ENCODE measurements at places on chromosomes 4 and X. TPM values are rescaled to one million over a fixed set of nuclear protein-coding genes. Genes with fewer than 3 reads are reported as not detected.
A peak's percentile ranks its signal among the peaks of the same experiment; 100 is the strongest.

The ASB12 gene
- total RNA-seq: 1.9 TPM

- DNase-seq: peak; percentile 92
Measured at GRCh38 chr4:133865612-133866327, 335.8 kb downstream of the PABPC4L start.

DNA sequence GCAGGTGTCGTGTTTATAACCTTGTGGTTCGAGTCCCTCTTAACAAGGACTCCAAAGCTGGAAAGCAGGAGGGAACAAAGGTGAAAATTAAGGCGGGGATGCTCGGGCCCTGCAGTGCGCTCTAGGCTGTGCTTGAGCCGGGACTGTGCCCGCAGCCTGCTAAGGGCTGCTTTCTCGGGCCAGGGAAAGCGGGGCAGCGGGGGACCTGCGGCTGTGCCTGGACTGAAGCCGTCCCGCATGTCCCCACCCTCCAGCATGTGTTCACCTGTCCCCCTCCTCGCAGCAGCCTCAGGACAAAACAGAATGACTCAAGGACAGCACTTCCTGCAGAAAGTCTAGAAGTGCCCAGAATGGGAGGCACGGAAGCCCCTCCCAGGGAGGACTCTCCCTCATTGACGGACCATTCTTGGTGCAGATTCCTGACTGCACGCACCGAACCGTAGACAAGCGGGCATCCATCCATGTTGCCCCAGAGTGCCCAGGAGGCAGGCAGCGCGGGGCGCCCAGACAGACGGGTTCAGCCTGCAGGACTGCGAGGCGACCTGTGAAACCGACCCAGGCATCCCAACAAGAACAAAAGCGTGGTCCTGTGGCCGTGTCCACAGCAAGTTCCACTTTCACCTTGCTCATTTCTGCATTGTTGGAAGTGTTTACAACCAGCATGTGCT lies 342.9 kb downstream of the MAGEB5 start:
- DNase-seq: no peak

DNA sequence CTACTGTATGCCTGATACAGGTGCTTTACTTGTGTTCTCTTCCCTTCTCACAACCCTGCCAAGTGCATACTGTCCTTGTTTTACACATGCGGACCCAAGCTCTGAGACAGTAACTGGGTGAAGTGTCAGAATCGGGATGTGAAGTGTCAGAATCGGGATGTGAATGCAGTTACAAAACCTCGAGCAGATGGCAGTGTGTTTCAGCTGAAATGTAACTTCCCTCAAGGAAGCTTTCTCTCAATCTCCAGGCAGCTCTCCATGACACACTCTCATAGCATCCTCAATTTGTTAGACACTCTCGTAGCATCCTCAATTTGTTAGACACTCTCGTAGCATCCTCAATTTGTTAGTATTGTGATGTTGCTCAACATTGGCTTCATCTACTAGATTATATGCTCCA lies 1.1 kb upstream of the HPSE start:
- no peak for DNase-seq

- DNase-seq: no peak
Measured at GRCh38 chr4:137417676-137418075, 114.6 kb downstream of the PCDH18 start.

The USP17L26 gene
- not detected for total RNA-seq

DNA sequence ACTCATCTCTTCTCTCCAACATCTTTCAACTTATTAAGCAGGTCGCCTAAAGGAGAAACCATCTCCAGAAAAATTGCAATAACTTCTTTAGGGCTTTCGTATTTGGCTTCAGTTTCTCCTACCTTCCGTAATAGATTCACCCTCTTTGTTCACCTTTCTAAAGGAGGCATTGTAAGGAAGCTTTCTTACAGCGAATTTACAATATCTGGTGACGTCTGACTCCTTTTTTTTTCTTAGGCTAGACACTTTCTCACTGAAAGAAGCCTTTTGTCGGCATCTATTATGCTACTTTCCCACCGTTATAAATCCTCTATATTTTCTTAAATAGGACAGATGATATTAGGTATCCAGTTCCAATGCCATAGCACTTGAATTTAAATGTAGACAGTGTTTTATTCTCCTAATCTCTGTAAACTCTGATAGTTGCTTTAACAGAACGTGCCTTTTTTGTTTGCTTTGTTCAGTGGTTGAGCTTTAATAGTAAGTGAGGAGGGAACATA lies 302.4 kb downstream of the IL1RAPL1 start:
- no peak for DNase-seq

- no peak for DNase-seq
Measured at GRCh38 chr4:23881052-23881501, 8.8 kb downstream of the PPARGC1A start.

The MSX1 gene
- total RNA-seq: 14.0 TPM

- DNase-seq: no peak
Measured at GRCh38 chr4:164081801-164082200, 587.3 kb downstream of the TMA16 start.

The KLHL13 gene
- total RNA-seq: 40.2 TPM

DNA sequence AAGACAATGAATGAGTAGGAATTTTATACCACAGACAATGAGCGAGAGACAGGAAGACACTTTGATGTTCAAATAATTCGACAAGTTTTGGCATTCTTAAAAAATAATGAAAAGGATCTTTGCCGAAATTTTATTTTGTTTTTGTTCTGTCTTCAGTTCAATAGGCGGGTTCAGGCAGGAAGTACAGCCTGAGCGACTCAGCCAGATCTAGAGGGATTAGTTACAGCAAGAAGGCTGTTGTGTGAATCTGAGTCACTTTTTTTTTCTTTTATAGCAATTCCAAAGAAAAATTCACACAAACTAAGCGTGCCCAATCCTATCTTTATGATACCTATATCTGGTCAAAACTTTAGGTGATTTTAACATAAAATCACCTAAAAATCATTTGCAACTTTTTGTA lies 505.4 kb upstream of the FAM241A start:
- DNase-seq: peak; percentile 83

GRCh38 chr4:158597879-158598596 lies 73.6 kb downstream of the C4orf46 start:
- DNase-seq: no peak

DNA sequence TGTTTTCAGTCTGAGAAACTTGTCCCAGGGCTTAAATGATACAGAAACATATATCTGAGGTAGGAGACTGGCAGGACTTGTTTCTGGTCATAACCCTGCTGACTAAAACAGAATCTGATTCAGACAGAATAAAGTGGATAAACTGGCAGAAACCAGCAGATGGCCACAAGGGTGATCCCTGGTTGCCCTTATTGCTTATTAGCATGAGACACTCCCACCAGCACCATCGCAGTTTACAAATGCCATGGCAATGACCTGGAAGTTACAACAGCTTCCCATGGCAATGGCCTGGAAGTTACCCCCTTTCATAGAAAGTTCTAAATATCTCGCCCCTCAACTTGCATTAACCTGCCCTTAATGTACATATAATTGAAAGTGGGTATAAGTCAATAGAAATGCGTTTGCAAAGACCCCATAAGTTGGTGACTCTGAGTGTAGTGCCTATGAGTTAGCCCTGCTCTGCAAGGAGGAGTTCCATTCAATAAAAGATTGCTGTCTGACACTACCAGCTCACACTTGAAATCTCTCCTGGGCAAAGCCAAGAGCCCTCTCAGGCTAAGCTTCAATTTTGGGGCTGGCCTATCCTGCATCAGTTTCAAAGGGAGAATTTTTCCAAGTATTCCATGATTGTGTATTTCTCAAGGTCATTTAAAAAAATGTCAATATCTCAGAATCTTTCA lies 52.9 kb upstream of the PAGE5 start:
- no peak for DNase-seq

DNA sequence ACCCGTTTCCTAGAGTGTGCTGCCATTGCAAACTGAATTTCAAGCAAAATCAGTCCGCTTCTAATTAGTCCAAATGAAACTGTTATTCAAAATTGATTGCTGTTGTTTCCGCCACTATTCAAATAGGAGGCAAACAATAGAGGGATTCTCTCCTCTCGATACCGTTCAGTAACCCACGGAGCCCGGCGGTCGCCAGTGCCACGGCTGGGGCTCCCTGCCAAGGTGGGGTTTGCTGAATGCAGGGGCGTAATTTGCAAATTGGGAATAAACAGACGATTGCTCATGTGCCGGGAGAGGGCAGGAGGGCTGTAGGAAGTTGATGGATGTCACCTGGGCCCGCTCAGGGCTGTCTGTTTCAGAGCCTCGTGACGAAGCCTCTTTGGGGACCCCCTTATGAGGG lies 8.8 kb downstream of the ADRA2C start:
- DNase-seq: no peak

DNA sequence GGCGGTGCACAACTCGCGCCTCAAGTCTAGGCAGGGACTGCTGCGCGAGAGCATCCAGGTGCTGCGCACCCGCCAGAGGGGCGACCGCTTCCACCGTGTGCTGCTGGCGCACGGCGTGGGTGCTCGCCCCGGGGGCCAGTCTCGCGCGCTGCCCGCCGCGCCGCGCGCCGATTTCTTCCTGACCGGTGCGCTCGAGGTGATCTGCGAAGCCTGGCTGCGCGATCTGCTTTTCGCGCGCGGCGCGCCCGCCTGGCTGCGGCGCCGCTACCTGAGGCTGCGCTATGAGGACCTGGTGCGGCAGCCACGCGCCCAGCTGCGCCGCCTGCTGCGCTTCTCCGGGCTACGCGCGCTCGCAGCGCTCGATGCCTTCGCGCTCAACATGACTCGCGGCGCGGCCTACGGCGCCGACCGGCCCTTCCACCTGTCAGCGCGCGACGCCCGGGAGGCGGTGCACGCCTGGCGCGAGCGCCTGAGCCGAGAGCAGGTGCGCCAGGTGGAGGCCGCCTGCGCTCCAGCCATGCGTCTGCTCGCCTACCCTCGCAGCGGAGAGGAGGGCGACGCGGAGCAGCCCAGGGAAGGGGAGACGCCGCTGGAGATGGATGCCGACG lies 1.3 kb downstream of the CHST7 start:
- no peak for DNase-seq

The GNL3L gene
- total RNA-seq: 16.6 TPM

GRCh38 chrX:119687661-119688413 lies 5.1 kb downstream of the SEPTIN6 start:
- no peak for DNase-seq

- no peak for DNase-seq
Measured at GRCh38 chrX:148552775-148553174, 52.4 kb downstream of the AFF2 start.

DNA sequence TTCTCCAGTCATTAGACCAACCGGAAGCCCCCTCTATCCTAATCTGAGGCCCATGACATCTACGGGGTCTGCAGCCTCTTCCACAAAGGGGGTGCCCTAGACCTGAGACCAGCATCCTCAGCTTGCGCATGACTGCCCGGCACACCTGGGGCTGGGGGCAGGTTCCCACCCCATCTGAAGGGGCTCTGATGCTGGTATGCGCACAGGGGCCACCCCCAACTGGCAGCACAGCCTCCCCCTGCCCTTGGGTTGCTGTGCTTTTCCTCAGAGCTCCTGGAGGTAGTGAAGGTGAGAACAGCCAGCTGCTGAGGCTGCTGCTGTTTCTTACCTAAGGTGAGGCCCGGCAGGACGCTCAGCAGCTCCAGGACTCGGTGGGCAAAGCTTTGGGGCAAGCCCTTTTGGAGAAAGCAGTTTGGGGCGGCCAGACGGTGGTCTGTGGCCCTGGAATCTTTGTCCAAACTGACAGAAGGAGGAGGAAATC lies 18.9 kb upstream of the CPLX1 start:
- DNase-seq: no peak

The IL2RG gene
- 0.96 TPM for total RNA-seq

GRCh38 chr4:162959046-162959445 lies 207.6 kb downstream of the NAF1 start:
- no peak for DNase-seq

The PDZD4 gene
- 7.7 TPM for total RNA-seq

The GRSF1 gene
- 47.4 TPM for total RNA-seq

All from umbilical cord (tissue), 2 donors.